ENCODE measurements at places on chromosomes 6 and 20.

DNA sequence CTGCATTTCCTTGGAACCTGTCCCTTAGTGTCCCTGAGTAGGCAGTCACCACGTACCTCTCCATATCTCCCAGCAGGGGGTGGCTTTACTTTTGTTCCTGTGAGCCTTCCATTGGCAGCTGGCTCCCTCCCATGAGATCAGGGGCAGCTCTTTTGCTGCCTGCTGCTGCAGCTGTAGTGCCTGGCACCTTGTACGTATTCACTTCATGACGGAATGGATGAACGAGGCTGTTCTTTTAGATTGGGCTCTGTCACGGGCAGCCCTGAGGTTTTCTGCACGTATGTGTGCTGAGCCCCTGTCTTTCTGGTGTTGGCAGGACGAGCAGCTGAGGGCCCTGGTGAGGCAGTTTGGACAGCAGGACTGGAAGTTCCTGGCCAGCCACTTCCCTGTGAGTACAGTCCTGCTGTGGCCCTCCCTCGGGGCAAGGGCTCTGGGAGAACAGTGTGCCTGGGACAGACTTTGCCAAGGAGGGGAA, 14.6 kb downstream of the MYBL2 start:
- no peak for DNase-seq

GRCh38 chr6:37062424-37062823, 57.0 kb downstream of the FGD2 start:
- no peak for DNase-seq

GRCh38 chr6:4736371-4736873, 39.8 kb upstream of the CDYL start:
- no peak for DNase-seq

GRCh38 chr6:41028561-41029412, 10.2 kb downstream of the UNC5CL start:
- DNase-seq = no peak

DNA sequence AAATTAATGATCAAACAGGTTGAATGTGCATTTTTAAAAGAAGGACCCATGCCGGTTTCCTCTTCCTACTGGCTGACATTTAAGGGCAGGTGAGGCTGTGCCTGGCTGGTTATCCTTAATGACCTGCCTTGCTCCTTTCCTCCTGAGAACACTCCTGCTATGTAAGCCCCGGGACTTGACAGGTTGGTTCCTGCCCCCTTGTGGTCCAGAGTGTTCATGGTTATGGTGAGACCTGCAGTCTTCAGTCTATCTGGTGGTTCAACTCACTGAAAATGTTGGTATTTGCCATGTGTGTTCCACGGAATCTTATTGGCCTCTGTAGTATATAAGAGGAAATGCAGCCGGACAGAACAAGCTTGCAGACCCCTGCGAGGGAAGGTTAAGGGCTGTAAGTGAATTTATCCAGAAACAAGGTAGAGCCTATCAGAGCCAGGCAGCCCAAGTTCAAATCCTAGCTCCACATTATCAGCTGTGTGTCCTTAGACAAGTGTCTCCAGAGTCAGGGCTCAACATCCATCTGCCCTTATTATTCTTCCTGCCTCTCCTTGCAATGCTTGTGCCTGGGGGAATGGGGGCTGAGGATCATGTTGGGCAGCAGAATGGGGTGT, 5.2 kb upstream of the BPIFA3 start:
- DNase-seq = peak; percentile 17

GRCh38 chr6:111651185-111652034, 45.7 kb upstream of the TRAF3IP2 start:
- DNase-seq = no peak

DNA sequence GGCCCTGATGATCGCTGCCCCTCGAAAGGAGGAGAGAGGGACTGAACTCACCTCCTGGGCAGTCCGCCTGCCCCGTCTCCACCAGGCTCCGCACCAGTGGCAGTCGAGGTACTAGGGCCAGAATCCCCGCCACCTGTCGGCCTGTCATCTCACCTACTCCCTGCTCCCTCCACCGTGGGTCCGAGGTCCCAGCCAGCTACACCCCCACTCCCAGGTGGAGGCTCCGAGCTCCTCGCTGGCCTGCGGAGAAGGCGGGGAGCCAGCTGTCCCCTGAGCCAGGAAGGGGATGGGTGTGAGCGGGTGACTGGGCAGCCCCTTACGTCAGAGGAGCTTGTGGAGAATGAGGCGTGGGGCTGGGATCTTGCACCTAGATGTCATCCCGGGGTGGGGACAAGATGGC, 1066.5 kb upstream of the MANEA start:
- DNase-seq = no peak

DNA sequence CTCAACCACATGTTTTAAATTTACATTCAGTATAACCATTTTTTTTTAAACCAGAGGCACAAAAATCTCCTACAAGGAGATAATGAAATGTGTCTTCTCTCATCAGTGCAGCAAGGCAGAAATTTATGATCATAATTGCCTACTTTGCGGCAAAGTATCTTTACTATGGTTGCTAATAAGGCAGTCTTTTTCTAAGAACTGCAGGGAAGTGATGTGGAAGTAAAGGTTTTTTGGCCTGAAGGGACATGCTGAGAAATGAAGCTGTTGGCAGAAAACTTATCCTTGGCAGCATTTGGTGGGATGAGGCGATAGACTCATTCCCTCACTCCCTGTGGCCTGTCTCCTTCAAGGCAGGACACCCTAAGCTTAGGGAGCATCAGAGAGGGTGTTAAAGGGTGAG, 48.7 kb downstream of the SCGN start:
- no peak for DNase-seq

DNA sequence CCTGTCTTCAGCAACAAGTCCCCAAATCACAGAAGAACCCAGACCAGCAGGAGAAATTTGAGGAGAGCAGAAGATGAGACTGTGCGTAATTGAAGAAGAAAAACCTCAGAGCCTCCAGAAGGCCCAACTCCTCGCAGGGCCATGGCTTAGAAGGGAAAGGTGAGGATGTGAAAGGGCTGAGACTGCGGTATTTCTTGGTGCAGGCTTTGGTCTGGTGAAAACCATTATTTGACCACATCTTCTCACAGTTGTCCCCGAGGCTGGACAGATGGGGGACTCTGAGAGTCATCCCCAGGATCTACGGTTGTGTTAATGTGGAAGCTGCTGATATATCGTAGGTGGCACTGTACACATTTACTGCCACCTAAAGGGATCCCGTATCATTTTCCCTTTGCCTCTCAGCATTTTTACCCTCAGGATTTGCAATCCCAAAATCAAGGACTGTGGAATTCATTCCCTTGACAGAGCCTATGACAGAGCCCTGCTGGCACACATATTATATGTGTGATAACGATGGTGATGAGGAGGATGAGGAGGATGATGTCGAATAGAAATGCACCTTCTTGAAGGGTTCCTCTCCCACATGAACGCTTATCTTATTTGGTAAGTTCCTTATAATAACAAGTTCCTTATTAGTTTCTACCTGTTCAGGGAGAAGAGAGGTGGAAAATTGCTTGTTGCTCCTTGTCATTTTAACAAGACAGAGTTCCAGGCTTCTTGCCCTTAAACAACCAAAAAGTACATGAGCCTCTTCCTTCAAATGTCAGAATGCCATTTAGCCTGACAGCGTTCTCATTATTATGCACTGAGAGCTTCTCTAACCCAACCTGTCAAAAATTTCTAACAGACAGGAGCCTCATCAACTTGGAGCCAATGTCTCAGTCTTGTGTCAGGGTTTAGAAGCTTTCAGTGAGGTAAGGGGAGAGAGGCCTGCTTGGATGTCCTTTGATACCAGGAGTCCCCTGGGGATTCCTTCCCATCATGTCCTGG, 135.8 kb downstream of the PXDC1 start:
- DNase-seq = no peak

DNA sequence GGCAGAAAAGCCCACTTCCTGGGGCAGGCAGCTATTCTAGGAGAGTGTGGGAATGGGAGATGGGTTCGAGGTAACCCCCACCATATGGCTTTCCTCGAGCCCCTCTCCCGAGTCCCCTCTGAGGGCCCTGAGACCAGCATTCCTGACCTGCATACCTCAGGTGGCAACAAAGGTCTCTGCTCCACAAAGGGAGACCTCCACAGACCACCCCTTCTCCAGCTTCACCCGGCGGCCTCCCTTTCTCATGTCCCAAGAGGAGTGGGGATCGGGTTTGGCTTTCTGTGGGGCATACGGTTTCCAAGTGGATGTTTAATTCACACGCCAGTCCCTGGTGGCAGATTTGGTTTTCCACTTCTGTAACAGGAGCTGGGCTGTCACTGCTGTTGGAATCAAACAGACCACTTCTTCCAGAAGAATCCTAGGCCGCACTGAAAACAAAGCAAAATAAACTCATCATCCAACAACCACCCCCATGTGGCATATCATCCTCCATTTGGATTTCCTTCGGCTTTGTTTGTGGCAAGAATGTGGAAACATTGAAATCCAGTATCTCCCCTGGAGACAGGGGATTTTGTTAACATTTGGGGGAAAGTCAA, 83.2 kb downstream of the DLL1 start:
- DNase-seq = no peak

GRCh38 chr6:88370127-88370710, 204.1 kb upstream of the CNR1 start:
- no peak for DNase-seq

DNA sequence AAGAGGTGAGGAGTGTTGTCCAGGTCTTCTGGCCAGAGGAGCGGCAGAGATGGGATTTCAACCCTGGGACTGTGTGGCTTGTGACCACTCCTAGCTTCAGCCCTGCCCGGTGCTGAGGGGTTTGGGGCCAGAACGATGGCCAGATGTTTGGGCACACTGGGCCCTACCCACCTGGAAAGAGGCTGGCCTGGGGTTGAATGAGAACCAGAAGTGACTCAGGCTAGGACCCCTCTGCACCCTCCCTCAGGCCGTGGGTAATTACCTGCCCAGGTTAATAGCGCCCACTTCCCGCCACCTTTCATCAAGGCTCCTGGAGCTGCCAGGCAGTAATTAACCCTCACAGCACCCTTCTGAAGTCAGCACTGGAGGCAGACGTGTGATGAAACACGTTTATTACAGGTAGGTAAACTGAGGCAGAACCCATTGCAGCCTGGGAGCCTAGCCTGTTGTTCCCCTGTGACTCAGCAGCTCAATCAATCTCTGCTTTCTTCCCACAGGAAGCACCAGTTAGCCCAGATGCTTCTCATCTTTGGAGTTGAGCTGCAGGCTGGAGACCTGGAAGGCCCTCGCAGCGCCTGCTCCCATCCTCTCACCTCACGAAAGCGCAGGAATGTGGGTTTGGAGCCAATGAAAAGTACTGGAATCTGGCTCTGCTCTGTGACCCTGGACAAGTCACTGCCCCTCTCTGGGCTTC, 120.8 kb downstream of the CEBPB start:
- no peak for DNase-seq

- DNase-seq = no peak
These were observed 1.9 kb downstream of the MAPK14 start for GRCh38 chr6:36029464-36029863.

- DNase-seq = no peak
These were observed 18.3 kb downstream of the SLC16A10 start for GRCh38 chr6:111105578-111105977.

DNA sequence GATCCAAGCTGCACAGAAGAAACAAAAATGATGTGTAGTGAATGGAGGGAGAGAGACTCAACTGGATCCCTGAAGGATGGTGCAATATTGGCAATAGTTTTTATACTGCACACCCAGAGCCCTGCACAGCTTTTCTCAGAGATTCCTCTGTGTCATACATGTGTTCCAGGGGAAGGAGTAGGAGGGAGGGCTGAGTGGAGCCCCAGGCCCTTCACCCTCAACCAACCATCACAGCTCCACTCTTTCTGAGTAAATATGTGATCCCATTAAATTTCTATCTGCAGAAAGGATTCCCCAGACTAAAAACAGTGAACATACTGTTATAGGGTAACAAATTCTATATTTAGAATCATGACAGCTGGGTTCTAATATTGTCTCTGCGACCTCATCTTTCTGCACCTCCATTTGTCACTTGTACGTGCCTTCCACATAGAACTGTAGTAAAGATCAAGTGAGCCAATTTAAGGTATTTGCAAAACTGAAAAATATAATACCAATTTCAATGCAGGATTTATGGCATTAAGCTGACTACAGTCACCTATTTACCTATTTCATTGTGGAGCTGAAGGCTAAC, 421.4 kb upstream of the NRSN1 start:
- DNase-seq = no peak

DNA sequence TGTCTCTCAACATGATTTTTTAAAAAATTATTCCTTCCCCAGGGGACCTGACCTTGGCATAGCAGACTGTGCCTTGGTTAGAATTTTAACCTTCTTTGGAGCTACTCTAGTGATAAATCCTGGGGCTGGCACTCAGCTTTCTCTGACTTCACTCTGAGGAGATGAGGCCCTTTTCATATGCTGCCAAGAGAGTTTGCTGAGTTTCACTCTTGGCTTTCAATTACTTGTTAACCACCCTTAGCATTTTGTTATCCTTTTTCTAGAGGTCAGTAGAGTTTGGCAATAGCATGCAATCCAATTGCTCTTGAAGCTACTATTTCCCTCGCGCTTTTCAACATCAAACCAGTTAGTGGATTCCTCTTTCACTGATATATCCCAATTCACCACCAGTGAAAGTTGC, 920.3 kb downstream of the EYS start:
- no peak for DNase-seq

DNA sequence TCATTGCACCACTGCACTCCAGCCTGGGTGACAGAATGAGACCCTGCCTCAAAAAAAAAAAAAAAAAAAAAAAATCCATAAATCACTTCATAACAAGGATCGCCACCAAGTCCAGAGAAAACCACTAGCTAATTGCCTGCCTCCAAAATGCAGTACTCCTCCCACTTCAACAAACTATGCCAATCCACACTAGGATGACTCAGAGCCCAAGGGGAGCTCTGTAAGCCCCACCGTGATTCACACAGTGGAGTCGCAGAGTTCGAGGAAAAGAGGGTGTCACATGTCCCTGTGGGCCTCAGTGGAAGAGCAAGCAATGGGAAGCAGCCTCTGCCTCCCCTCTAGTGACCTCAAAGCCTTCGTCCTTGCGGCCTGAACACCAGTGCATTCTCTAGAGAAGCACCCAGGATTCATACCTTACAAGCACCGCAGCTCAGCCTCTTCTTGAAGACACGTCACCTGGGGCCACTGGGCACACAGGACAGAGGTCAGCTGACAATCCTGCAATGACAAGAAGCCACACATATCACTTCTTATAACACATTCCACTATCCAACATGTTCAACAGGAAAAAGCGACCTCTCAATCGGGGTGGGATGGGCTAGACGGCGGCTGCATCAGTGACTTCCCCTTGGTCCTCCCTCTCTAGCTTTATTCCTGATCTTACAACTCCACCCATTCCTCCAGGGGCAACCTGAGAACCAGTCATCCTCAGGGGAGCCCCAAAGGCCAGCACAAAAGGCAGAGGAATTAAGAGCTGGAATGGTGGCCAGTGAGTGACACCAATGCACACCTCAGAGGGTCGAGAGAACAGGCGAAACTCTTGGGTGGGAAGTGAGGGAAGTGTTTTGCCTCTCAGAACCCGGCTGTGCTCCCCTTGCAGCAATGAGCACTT, 8.9 kb downstream of the SNHG17 start:
- DNase-seq = no peak

- no peak for DNase-seq
These were observed 136.3 kb downstream of the ADGRB3 start for GRCh38 chr6:68771426-68771825.

Measured in CD4-positive, alpha-beta T cell treated with Interleukin-1 beta for 1 hour (primary cell).